ENCODE measurements at places on chromosomes 12 and 14.
A peak's percentile ranks its signal among the peaks of the same experiment; 100 is the strongest.

DNA sequence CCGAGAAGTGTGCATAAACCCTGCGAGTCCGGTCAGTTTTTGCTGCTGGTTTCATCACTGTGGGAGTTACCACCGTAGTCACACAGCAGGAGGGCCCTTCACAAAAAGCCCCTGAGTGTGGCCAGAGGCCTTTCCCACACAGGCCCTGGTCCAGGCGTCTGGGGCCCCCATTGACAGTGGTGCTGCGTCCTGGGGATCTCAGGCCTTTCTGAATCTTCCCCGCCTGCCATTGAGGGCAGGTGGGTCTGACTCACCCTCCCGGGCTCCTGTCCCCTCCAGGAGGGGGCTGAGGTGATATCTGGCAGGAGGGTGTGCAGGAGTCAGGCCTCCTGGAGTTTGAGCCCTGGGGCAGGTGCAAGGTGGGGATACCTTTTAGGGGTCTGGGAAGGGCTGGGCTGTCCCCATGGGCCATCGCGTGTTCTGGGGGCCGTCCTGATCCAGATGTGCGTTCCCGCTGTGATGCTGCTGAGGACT is 358.5 kb downstream of the TMEM121 start:
- no peak for DNase-seq

DNA sequence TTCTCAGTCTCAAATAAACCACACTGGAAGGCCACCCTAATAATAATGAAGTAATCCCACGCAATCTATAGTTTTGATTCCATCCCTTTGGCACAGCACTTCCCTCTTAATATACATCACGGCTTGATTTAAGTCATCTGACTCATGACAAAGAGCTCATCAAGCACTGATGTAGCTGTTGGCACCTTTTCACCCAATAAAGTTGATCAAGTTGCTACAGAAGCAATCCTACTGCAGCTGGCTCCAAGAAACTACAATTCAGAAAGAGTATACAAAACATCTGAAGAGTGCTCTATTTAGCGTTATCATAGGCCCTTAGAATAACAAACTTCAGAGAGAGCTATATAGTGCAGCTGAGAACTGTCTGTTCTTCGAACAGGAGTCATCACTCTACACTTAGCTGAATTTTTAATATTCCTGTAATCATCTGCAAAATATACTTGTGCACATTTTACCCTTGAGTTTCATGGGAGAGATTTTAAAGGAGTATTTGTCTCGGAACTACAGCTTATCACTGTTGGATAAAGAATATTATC is 94.9 kb downstream of the OSBPL8 start:
- DNase-seq = no peak

- no peak for DNase-seq
These were observed 88.6 kb upstream of the TMEM233 start for GRCh38 chr12:119505001-119505400.

- DNase-seq = no peak
These were observed 13.2 kb downstream of the FMNL3 start for GRCh38 chr12:49693931-49694444.

GRCh38 chr12:90331821-90332220 is 623.2 kb downstream of the CCER1 start:
- DNase-seq = no peak

- DNase-seq = no peak
These were observed 27.0 kb downstream of the SERPINA3 start for GRCh38 chr14:94638961-94639817.

GRCh38 chr14:80350707-80351106 is 139.4 kb upstream of the DIO2 start:
- no peak for DNase-seq

- no peak for DNase-seq
These were observed 10.6 kb downstream of the AHNAK2 start for GRCh38 chr14:104967386-104968152.

DNA sequence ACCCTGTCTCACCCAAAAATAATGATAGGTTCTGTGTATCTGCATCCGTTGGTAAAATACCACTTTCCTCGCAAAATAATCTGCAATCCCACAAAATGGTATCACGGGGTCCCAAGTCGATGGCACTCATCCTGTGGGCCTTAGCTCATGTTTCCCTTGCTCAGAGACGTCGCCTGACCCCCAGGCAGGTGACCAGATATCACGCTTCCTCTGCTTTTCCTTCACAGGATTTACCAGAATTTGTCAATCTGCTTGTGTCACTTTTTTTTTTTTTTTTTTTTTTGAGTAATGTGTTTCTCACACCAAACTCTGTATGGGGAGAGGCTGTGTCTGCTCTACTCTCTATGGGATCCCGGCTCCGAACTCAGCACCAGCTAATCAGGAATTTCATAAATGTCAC is 162.7 kb downstream of the PRKCH start:
- no peak for DNase-seq

DNA sequence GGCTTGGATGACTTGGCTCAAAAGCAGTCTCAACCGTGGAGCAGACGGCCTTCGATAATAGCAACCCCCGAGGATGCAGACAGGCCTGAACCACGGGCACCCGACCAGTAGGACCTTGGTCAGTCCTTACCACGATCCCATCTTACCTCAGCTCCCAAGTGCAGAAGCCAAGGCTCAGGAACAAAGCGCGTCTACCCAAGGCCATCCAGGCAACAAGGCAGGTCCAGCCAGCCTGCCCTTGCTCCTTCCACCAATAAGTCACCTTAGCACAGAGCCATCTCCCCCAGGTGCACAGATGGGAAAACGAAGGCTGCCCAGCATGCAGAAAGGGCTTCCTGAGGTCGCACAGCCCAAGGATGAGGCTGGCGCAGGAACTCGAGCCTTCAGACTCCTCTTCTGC is 77.3 kb downstream of the BCL11B start:
- no peak for DNase-seq

GRCh38 chr14:82445810-82446570 is 912.3 kb upstream of the SEL1L start:
- no peak for DNase-seq

DNA sequence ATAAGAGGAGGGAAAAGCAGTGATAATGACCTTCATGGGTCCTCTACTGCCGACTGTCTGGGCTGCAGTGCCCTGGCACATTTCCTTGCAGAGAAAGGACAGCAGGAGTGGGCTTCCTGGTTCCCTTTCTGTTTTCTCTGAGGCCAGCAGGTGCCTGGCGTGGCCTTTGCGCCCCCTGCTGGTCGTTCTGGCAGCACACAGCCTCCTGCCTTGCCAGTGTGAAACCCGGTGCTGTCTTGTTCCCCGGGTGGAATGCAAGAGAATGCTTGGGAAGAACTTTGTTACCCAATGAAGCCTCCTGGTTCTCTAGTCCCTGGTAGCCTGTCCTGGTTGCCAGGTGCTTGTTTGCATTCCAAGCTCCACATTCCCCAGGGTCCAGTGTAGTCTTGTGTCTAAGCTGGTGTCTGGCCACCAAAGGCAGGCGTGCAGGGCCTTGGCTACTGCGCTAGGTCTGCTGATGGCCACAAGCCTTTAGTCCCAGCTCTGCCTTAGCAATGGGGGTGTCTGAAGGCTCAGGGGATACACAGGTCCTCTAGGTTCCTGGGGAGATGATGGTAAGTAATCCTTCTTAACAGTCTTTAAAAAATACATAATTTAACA is 1392.4 kb upstream of the TMEM132C start:
- DNase-seq = peak; percentile 50

- DNase-seq = no peak
These were observed 255.0 kb downstream of the PAWR start for GRCh38 chr12:79435742-79436141.

DNA sequence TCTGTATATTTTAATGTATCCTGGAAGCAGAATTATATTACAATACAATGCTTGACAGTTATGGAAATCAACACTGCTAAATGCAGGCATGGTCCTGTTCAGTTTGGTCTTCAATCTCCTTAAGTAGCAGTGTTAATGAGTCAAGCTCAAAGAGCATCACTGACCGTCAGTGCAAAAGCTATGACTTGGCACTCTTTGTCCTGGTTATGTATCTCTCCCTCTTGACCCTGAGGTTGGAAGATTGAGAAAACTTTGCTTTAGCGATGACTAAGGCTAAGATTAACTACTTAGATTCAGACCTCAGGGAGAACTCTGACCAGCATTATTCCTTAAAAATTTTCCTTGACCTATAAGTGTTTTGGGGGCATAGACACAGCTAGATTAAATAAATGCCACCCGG is 10.9 kb downstream of the CLEC7A start:
- DNase-seq = no peak

DNA sequence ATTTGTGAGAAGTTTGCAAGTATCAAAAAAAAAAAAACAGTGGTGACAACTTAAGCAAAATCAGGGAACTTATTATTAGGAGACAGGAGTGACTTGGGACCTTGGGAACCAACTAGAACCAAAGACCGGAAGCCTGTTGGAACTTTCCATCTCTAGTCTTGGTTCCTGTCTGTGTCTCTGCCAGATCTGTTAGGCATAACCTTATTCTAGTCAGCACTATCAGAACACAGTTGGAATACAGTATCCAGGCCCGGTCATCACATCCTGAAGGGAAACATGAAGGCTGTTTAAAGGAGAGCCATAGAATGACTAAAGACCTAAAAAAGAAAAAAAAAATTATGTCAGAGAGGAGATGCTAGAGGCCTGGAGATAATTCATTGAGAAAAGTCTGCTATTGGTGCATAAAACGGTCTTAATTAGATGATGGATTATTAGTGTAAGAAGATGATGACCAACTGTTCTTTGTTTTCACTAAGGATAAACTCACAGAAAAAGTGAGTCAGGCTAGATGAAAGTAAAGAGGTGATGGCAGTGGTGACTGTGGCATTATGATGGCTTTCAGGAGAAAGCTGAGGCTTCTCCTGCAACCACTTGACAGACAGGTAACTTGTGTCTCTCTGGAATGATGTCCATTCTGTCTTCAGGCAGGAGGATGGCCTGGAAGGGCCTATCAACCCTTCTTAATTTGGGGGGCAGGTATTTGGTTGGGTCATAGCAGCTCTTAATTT is 28.2 kb downstream of the DACT1 start:
- DNase-seq = no peak

- no peak for DNase-seq
These were observed 32.0 kb downstream of the CHGA start for GRCh38 chr14:92954933-92955332.

DNA sequence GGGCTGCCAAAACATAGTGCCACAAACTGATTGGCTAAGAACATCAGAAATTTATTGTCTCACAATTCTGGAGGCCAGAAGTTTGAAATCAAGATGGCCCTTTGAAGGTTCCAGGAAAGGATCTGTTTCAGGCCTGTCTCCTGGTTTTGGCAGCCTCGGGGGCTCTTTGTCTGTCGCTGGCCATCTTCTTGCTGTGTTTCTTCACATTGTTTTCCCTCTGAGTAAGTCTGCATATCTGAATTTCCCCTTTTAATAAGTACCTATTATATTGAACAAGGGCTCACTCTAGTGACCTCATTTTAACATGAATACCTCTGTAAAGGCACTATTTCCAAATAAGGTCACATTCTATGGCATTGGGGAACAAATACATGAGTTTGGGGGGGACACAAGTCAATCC is 467.1 kb upstream of the MGAT4C start:
- DNase-seq = no peak

DNA sequence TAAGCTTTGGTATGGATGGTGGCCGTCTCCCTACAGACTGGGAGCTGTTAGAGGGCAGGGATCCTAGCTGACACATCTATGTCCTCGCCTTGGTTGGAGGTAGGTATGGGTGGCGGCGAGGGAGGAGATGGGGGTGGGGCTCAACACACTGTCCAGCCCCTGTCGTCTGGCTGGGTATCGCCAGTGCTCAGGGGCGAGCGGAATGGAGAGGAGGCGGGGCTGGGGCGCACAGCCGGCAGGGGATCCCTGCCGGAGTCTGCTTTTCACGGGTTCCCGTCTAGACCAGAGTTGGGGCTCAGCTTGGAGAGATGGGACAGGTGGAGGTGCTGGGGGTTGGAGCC is 16.1 kb downstream of the TAMALIN start:
- DNase-seq = no peak

DNA sequence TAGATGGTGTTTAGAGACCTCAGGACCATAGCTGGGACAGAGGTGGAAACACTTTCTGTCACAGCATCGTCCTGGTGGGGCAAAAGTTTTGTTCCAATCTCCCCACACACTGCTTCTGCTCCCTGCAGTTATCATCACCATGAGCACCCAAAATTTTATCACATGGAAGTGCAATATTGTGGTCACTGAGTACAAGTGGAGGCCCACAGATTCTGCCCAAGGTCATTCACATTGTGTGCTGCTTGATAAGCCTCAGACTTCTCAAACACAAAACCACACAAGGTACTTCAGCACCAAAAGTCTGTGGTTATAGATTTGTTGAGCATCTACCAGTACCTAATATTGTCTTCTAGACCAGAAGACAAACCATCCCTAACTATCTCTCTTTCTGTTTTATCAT is 554 bp upstream of the KRT77 start:
- DNase-seq = no peak

Data from activated T-helper 1 cell treated with Interleukin-2 at 50 U/mL for 16 hours (primary cell).